Skin of body (tissue), 3 donors: ENCODE measurements at places on chromosomes 5 and 9. TPM values are rescaled to one million over a fixed set of nuclear protein-coding genes. Genes with fewer than 3 reads are reported as not detected.
A peak's percentile ranks its signal among the peaks of the same experiment; 100 is the strongest.

DNA sequence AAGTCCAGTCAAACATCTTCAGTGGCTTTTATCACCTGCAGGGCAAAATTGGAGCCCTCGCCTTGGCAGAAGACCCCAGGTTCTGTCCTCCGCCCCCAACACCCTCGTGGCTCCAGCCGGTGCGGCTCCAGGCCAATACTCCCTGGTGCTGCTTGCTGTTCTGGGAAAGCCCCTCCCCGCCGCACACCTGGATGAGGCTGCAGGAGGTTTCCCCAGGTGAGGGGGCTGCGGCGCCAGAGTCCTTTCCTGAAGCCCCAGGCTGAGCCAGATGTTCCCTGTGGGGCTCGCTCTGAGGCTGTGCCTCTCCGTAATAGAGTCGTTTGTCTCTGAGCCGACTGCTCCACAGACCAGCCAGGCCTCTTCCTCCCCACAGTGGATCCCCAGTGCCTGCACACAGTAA lies 375.4 kb upstream of the IRX1 start:
- no peak for DNase-seq

- DNase-seq = peak; percentile 35
These were observed 492 bp upstream of the NEK6 start for GRCh38 chr9:124257070-124257843.

The PTGS1 gene
- total RNA-seq = 4.7 TPM

The CAMK4 gene
- total RNA-seq = 6.0 TPM

- DNase-seq = peak; percentile 84
These were observed 27.8 kb downstream of the TNFSF15 start for GRCh38 chr9:114777821-114778609.

GRCh38 chr9:7691909-7692308 lies 107.7 kb downstream of the DMAC1 start:
- DNase-seq = no peak

- no peak for DNase-seq
These were observed 467.9 kb upstream of the DAB2 start for GRCh38 chr5:39892708-39893107.

DNA sequence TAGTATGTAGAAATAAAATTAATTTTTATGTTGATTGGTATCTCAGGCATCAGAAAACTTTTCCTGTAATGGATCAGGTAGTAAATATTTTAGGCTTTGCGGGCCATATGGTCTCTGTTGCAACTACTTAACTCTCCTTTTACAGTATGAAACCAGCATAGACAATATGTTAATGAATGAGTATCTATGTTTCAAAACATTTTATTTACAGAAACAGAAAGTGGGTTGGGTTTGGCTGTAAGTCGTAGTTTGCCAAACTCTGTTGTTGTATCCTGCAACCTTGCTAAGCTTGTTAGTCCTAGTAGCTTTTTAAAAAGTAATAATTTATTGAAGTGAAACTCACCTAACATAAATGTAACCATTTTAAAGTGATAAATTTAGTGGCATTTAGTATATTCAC lies 132.1 kb downstream of the NR3C1 start:
- DNase-seq = no peak

DNA sequence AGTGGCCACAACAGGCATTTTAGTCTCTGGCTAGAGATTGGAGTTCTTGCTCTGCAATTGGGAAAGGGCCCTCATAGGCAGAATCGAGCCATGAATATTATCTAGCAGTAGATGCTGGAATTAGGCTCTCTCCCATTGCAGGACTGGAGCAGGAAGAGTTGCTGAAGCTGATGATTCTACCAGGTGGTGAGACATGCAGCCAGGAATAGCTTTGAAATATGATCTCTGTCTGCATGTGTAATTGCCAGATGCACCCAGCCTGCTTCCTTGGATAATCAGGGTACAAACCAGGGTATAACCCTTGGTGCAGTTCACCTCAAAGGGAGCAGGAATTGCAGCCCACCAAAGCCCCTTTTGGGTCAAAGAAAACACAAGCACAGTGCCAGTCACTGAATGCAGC lies 211.4 kb upstream of the FTMT start:
- DNase-seq = no peak

The ZBTB5 gene
- total RNA-seq = 16.4 TPM

GRCh38 chr9:126293522-126293889 lies 33.1 kb upstream of the MVB12B start:
- no peak for DNase-seq

DNA sequence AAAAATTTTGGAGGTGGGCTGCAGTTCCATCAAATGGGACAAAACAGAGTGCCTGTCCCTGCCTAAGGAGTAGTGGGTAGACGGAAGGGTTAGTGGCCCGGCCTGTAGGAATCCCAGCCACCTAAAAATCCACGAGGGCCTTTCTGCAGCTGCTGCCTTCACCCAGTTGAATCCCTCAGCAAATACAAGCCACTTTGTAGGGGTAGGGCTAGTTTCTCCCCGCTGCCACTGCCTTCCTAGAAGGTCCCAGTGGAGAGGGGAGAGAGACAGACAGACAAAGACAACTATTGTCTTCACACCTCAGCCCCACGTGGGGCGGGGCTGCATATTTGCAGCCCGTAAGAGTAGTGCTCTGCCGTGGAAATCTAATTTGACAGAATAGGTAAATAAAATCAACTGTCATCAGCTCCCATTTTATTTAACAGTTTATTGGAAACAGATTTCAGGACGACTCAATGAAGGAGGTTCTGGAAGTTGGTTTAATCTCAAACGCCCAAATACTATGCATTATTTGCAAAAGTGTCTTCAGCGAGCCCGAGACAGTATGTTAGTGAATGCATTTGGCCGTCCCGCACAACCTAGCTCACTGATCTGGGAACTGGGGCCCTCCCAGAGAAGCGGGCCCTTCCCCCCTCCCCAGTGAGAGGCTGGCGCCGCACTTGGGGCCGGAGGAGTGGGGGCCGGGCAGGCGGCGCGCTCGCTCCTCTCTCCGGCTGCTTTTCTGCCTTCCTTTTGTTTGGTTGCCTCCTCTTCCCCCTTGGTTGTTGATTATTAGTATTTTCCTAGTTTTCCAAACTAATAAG lies 67.6 kb upstream of the TBCA start:
- no peak for DNase-seq

- no peak for DNase-seq
These were observed 86.5 kb upstream of the TNFAIP8 start for GRCh38 chr5:119269061-119269944.

GRCh38 chr5:138109463-138110265 lies 25.8 kb downstream of the WNT8A start:
- DNase-seq = no peak

The PAEP gene
- total RNA-seq = not detected

The HMGCR gene
- total RNA-seq = 145 TPM

GRCh38 chr5:16883176-16883575 lies 52.9 kb downstream of the MYO10 start:
- DNase-seq = no peak

GRCh38 chr9:96383165-96383942 lies at the start of gene SLC35D2:
TSS of gene SLC35D2 (minus strand) at chr9:96383711. CDS start at chr9:96383634, 77 bp downstream.
- DNase-seq = no peak

The SLC34A3 gene
- total RNA-seq = not detected

The PLAC8L1 gene
- not detected for total RNA-seq

The TGFBI gene
- total RNA-seq = 136 TPM

The TSLP gene
- total RNA-seq = 0.59 TPM

The SMU1 gene
- total RNA-seq = 25.7 TPM

GRCh38 chr5:54590824-54591223 lies 73.3 kb downstream of the SNX18 start:
- DNase-seq = no peak

The AGXT2 gene
- not detected for total RNA-seq
